Kidney epithelial cell (primary cell): ENCODE measurements at places on chromosomes 7 and 10.

DNA sequence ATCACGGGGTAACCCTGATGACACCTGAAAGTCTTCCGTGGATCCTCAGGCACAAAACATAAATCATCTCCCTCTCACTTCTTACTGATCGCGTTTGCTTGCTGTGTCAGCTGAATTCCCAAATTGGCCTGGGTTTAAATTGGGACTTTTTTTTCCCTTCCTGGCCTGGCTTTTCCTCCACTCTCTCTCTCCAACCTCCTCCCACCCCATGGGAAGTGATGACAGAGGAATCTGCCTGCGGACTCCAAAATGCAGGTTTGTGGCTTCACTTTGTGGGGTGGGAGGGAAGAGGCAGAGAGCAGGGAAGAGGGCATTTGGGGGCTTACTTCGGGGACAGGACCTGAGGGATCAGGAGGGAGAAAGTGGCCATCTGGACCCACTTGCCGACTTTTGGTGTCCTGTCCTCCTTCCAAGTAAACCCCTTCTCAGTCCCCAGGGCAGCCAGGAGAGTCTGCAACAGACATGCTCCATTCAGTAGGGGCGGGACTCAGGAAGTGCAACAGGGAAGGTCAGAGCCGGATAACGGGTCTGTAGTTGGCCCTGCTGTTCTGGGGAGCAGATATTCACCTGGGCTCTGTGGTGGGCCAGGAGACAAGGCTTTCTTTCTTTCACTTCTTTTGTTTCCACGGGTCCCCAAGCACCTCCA lies 172.7 kb downstream of the PLXNA4 start:
- DNase-seq, result no peak

DNA sequence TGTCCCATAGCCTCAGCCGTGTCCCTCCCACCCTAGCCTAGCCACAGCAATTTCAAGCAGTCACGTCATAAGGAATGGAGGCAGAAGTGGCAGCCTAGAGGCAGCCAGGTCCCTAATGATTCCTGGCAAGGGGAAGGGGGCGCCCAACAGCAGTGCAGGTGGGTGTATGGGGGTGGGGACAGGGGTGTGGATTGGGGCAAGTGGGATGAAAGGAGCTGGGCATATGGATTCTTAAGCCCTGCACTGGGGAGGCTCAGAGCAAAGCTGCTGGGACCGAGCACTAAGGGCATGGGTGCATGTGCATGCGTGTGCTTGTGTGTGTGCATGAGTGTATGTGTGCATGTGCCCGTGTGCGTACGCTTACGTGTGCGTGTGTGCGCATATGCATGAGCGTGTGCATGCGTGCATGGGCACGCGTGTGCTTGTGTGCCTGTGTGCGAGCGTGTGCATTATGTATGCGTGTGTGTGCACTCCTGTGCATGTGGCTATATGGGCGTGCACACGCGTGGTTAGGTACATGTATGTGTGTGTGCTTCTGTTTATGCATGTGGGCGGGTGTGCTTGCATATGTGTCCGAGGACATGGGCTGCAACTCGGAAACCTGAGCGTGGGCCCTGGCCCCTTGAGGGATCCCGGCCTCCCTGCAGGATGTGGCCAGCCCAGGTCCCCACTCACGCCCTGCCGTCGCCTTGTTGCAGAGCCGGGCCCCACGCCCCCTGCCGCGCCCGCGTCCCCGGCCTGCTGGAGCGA lies 34.1 kb downstream of the SH2B2 start:
- DNase-seq, result no peak

DNA sequence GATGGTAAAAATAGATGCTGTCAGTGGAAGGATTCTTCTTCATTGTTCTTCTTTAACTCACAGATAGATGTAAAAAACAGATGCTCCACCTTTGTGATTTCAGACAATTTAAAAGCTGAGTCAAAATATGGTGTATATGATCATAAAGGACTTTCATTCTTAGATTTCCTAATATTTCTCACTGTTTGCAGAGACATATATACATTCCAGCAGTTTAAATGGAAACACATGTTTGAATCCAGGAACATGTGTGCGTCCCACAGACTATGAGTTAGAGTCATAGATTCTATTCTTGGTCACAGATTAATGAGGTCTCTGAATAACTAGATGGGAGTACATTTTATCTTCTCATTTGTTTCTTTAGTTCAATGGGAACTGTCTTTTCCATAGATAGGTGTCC lies 109.6 kb downstream of the BICC1 start:
- no peak for DNase-seq

DNA sequence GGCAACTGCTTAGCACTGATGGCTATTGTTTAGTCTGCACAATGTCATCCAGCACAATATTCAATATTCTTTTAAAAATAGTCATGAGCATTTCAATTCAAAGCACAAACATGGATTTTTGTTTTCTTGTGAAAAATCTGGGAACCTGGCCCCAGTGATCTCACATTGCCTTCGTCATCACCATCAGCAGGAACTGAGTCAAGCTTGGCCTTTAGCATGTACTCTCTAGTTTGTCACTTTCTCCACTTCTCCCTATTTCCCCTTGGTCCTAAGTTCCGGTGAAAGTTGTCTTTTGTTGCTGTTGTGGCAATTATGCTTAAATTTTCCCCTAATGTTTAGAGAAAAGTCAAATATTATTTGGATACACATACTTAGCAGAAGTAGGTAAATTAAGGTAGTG lies 252.9 kb upstream of the SORCS1 start:
- DNase-seq, result no peak

- DNase-seq, result no peak
Measured at GRCh38 chr7:70719125-70719524, 412.8 kb upstream of the GALNT17 start.

GRCh38 chr7:6128205-6128604 lies 97.0 kb downstream of the ANKRD61 start:
- no peak for DNase-seq

DNA sequence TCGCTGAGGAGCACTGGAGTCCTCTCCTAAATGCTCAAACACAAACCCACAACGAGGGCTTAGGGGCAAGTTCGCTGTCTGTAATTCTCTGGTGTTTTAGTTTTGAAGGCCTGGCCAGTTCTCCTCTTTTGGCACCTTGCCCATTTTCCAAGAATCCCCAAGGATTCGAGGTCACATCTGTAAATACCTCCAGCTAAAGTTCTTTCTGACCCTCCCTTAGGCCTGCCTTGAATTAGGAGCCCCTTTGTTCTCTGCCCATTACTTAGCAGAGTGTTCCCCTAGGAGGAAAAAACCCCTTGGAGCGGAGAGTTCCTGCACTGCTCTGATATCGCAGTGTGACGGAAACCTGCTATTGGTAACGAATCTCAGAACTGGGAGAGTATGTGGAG lies 743 bp upstream of the PYROXD2 start:
- DNase-seq, result no peak

- no peak for DNase-seq
Measured at GRCh38 chr7:92720604-92721350, 115.6 kb downstream of the CDK6 start.

GRCh38 chr10:123272171-123272570 lies 118.0 kb downstream of the BUB3 start:
- no peak for DNase-seq

GRCh38 chr7:2065528-2065927 lies 167.2 kb downstream of the MAD1L1 start:
- DNase-seq, result no peak

DNA sequence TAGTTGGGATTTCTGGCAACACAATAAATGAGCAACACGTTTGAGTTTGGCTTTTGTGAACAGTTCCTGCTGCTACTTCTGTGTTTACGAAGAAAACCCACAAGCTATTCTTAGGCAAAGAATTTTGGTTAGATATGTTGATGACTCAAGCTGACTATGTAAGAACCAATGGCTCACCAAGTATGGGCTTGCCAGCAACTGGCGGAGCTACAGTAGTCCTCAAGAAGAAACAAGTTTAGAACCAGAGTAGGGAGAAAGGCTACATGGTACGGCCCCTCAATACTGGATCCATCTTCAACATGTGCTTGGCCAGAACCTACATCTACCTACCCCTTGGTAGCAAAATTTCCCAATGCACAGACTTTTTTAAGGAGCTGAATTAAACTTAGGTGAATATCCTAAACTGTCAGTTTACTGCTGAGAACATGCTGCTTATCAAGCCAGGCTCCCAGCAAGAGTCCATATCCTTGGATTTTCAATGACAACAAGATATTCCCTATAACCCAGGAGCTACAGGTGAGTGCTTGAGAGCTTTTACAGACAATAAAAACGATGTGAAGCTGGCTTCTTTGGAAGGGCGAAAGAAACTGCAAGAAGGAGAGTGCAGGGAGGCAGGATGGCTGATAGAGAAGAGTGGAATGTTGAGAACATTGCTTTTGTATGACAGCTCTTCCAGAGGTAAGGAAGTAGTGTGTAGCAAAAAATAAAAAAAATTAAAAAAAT lies 74.3 kb upstream of the ASAH2 start:
- peak; percentile 89 for DNase-seq

DNA sequence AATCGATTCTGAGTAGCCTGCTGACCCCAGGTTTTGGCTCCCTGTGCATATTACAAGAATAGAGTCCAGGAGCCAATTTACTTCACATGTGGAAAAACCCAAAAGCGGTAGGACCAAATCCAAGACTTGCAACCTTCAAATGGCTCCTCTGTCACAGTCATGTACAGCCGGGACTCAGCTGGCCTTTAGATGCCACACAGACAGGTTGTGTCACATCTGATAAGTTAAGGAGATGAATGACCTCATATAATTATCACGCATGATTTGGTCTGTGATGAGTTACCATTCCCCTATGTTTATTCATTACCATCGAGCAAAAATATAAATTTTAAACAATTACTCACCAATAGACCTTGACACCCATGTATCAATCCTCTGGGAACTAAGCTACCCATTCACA lies 14.2 kb downstream of the CACNA2D1 start:
- DNase-seq, result no peak

- no peak for DNase-seq
Measured at GRCh38 chr7:127702052-127702652, 50.2 kb downstream of the SND1 start.

GRCh38 chr7:156906200-156906649 lies 13.2 kb upstream of the LMBR1 start:
- DNase-seq, result no peak

DNA sequence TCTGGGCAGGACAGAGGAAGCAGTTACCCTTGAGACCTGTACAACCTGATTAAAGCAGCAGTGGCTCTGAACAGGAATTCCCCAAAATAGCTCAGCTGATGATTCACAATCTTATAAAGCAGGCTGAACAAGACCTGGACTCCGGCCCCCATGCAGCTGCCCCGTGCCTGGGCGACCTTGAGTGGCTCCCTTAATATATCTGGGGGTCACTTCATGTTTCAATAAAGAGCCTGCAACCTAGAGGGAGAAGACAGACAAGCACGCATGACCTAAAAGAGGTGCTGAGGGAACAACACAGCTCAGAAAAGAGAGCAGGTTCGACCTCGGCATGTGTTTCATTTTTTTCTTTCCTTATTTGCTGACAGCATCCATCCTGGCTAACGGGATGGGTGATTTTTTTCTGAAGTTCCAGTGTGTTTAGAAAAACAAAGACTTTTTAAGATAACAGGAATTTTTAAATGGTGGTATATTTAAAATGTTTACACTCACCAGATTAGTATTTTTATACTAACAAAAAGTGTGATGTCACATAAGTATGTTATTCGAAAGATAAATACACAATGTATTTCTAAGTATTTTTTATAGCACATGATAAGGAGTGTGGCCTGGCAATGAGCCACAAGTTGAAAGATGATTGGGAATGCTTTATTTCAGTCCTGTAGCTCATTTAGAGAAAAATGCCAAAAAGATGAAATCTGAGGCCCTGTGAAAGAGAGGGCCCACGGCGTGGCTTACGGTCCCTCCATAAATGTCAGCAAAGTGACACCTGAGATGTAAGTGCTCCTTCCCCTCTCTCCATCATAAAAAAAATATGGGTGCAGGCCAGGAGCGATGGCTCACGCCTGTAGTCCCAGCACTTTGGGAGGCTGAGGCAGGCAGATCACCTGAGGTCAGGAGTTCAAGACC lies 161.3 kb downstream of the SLIT1 start:
- peak; percentile 75 for DNase-seq

GRCh38 chr7:23205909-23206767 lies 24.3 kb downstream of the NUP42 start:
- DNase-seq, result no peak

DNA sequence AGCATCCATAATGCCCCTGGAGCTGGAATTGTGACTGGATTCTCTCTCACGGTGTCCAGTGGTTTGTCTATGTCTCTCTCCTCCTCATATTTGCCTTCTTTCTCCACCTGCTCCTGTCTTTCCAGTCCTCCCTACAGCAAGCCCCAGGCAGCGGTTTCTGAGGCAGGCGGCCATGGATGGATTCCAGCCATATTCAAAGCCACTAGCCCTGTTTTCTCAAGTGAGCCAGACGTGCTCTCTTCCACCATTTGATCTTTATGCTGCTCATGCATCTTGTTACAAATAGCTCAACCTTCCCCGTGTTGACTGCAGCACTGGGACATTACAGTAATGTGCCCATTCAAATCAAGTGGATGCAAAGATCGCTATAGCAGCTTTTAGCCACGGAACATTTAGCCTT lies 387.2 kb upstream of the PODXL start:
- no peak for DNase-seq

GRCh38 chr10:48667960-48668590 lies 16.6 kb upstream of the WDFY4 start:
- no peak for DNase-seq

- DNase-seq, result peak; percentile 79
Measured at GRCh38 chr10:4849555-4850242, 23.7 kb downstream of the AKR1E2 start.

DNA sequence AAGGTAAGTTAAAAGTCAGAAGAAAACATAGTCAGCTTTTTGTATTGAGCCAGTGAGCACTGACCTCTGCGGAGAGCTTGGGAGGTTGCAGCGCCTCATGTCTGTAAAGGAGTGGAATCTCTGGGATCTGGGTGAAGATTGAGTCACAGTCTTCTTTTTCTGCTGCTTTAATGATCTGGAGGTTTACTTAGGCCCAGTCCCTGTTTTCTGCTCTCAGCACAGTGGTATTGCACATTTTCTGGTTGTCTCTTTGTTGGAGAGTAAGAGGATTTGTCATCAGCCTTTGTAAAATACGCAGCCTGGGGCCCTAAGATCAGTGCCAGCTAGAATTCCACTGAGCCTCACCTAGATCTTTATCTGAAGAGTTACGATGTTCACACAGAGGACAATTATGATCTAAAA lies 58.3 kb upstream of the GJD4 start:
- DNase-seq, result peak; percentile 73

- no peak for DNase-seq
Measured at GRCh38 chr7:71625545-71625944, 493.6 kb downstream of the GALNT17 start.

- no peak for DNase-seq
Measured at GRCh38 chr10:77490534-77491314, 146.9 kb downstream of the KCNMA1 start.

- DNase-seq, result no peak
Measured at GRCh38 chr7:127863082-127863481, 168.2 kb downstream of the LRRC4 start.

GRCh38 chr7:47370461-47371042 lies 211.4 kb downstream of the TNS3 start:
- no peak for DNase-seq
